NCI-H2171 treated with DMSO at 0.1 percent for 48 hours (cell line): ENCODE measurements at places on chromosomes 5 and 9.

- peak; percentile 6 for DNase-seq
These were observed 40.4 kb downstream of the MCTP1 start for GRCh38 chr5:95244479-95244878.

GRCh38 chr9:88996921-88997235, 5.6 kb downstream of the S1PR3 start:
- DNase-seq = no peak

DNA sequence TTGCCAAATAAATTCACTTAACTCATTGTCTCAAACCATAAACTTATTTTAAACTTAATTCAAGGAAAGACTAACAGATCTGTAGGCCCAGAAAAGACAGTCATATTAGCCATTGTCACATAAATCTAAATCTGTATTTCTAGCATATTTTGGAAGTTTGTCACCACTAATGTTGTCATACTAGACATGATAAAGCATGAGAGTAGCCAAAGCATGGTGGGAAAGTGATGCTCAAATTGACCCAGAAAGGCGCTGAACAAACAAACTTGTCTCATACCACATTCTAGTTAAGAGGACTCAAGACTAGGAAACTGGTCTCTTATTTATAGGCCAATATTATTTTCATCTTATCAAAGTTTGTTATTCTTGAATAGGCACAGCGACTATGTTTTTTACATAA, 99.4 kb downstream of the VCAN start:
- no peak for DNase-seq

- DNase-seq = peak; percentile 66
These were observed 22.7 kb downstream of the ANXA2R start for GRCh38 chr5:43017428-43017815.

GRCh38 chr5:6905423-6905822, 192.2 kb downstream of the TENT4A start:
- no peak for DNase-seq

DNA sequence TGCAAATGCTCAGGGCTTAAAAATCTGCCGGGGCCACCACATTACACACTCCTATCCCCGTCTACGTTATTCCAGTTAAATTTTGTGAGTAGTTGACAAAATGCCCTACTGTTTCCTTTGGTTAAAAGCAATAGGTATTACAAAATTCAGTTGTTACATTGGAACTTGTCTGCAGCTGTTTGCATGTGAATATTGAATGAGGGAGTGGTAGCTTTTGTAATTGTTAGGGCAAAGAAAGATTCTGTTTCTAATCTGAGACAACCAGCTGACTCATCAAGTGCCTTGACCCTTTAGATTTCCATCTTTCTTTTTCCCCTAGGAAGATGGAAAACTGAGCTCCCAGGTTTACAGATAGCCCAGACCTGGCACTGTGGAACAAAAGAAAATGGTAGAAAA, 30.2 kb downstream of the MAML1 start:
- no peak for DNase-seq

GRCh38 chr9:120625222-120625621, 45.3 kb upstream of the CDK5RAP2 start:
- DNase-seq = no peak

DNA sequence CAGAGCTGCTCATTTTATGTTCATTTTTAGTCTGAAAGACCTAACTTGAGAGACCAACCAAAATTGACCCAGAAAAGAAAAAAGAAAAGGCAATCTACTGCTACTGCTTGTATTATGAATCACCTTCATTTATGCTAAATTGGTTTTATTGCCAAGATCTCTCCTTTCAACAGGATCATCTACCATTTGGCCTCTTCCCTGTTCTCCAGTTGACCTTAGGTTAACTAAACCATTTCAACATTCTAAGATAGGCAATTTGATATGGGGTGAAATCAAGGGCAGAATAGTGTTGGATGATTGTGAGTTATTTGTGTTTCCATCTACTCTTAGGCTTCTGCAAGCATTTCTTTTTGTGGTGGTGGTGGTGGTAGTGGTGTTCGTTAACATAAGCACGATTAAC, 48.3 kb upstream of the POU4F3 start:
- DNase-seq = no peak

DNA sequence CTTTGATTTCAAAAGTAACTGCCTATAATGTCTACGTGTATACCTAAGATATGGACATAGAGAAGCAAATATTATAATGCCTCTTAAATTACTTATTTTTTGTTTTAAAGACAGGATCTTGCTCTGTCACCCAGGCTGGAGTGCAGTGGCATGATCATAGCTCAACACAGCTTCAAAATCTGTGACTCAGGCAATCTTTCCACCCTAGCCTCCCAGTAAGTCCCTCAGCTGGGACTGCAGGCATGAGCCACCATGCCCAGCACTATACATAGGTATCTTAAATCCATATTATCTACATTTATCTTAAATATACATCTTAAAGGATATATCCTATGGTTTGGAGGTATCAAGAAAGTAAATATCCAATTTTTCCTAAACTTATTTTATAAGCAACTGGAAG, 261.2 kb downstream of the ARL15 start:
- DNase-seq = no peak
